KG1 (cell line): ENCODE measurements at places on chromosomes 1 and 21.

- DNase-seq, result no peak
Observed at GRCh38 chr21:40244981-40245380, 377.7 kb downstream of the PCP4 start.

DNA sequence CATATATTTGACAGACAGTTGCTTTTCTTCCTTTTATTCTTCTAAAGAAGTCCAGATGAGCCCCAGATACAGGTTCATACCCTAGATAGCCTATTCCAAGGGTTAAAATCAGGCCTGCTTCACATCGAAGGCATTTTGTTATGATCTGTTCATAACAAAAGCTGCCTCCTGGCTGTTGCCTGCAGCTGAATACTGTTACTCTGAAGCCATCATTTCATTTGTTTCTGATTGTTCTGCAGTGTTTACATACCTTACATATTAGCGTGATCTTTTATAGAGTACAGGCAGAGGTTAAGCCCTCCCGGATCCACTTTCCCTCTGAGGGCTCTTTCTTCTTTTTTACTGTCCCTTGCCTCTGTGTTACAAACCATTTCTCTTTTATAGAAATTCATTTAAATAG lies 219.0 kb upstream of the HOOK1 start:
- no peak for DNase-seq

GRCh38 chr1:16173447-16174260 lies 17.8 kb upstream of the EPHA2 start:
- no peak for DNase-seq

DNA sequence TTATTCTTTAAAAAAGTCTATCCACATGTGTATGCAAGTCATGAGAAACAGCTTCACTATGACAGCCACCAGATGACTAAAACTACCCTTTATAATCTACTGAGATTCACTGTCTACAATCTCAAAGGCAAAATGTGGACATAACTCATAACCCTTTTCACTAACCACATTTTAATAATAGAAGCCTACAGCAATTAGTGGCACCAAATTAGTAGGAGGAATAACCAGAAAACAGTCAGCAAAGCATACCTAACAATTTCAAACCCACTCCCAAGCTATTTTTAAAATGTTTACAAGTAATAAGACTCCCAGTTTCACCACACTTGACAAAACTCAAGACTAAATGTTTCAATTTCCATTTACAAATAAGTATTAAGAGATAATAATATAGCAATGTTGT lies 442.9 kb downstream of the PTPRC start:
- DNase-seq, result no peak

- no peak for DNase-seq
Observed at GRCh38 chr1:77950873-77951272, 28.0 kb downstream of the FUBP1 start.

- DNase-seq, result peak; percentile 35
Observed at GRCh38 chr1:86155807-86156565, 586 bp downstream of the COL24A1 start.

GRCh38 chr1:167082511-167083027 lies 7.6 kb downstream of the GPA33 start:
- DNase-seq, result no peak

DNA sequence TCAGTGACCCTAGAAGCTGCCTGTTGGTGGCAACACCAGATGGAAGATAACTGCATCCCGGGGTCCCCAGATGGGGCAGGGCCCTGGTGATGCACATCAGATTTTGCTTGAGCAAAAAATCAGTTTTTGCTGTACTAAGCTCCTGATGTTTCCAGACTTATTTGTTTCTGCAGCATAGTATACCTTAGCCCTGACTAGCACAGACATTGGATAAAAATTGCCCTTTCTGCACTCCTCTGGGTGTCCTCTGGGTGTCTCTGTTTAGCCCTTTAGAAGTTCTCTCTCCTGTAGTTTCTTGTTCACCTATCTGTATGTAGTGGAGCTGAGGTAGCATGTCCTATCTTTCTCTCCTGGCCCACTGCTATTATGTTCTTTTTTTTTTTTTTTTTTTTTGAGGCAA lies 30.3 kb upstream of the PLA2G2C start:
- DNase-seq, result no peak

DNA sequence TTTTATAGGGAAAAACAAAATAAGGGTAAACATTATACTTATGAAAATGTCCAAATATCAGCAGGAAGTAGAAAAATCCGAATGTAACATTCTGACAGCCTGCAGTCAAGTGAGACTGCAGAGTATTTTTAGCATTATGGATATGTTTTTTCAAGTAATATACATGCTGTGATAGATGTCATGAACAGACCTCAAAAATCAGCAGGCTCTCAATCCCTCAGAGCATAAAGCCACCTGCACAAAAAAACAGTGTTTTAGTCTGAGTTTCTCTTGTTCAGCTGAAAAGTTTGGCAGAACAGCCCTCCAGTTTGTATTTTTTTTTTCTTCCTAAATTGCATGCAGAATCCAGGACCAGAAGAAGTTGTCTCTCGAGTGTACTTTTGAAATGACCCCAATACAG lies 219.1 kb upstream of the FMN2 start:
- no peak for DNase-seq

GRCh38 chr1:238141353-238141752 lies 250.6 kb upstream of the ZP4 start:
- DNase-seq, result no peak

- no peak for DNase-seq
Observed at GRCh38 chr1:175130649-175131045, 61.9 kb downstream of the KIAA0040 start.

DNA sequence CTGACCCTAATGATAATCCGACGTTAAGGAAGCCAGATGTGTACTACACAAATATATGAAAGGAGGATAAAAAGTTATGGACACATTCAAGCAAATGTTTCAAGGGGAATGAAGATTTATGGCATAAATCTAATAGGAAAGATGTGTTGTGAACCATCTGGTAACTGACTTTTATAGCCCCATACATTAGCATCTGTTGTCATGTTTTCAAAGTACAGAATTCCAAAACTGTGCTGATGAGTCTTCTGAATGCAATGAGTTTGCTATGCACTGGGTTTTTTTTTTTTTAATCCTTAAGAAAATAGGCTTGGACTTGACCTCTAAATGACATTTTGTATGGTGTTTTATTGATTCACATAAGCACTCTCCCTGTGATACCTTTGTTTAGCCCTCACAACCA lies 158.5 kb upstream of the ESRRG start:
- DNase-seq, result no peak

- DNase-seq, result no peak
Observed at GRCh38 chr1:29960876-29961275, 724.6 kb downstream of the PTPRU start.

- no peak for DNase-seq
Observed at GRCh38 chr21:42505090-42505726, 8.4 kb upstream of the SLC37A1 start.

DNA sequence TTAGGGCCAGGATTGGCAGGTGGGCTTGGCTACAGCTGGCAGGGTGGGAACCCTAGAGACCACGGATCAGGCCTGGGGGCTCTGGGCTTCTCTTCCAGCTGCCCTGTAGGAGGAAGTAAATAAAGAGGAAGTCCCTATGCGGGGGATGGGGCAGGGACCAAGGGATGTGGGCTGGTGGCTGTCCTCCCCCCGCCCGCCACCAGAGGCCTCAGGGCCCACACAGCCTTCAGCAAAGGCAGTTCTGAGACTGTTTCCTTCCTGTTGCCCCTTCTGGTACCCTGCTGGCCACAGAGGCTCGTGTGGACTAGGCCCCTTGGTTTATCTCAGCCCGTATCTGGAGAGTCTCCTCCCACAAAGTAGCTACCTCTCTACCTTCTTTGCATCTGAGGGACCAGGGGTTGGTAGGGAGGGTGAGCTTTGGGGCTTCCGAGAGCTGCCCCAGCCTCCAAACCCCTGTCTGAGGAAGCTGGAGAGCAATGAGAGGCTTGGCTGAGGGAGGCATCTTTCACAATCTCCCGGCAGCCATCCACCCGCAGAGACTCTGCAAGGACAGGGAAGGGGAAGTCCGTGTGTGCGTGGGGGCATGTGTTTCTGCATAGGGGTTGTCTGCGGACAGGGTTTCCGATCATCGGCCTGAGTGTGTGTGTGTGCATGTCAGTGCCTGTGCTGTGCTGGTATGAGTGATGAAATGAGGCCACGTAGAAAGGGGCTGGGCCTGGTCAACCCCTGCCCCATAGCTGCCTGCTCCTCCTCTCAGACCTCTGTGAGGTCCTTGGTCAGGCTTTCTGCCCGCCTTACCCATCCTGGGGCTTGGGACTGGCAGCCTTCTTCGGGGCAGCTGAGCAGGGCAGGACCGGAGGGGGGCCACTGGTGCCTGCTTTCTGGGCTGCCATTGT lies 12.5 kb downstream of the RPS6KA1 start:
- peak; percentile 99 for DNase-seq

DNA sequence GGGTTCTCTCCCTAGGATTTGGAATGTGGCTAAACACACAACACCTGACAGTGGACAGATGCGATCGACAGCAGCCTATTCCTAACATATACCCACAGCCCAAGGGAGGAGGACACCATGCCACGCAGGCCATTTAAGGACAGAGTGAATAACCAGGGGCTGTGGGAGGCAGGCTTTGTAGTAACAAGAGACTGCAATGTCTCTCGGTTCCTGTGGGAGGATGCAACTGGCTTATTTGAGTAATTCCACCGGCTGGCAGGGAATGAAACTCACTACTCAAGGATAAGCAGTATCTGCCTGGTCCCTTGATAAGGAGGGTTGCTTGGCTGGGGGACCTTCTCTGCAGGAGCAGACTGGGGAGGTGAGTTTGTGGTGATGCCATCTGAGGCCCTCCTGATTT lies 109.6 kb downstream of the PCP4 start:
- no peak for DNase-seq

- DNase-seq, result no peak
Observed at GRCh38 chr1:172938681-172939080, 112.1 kb downstream of the TNFSF18 start.

- DNase-seq, result no peak
Observed at GRCh38 chr1:44613941-44614340, 60.3 kb downstream of the TMEM53 start.

- DNase-seq, result no peak
Observed at GRCh38 chr1:89725011-89725370, 92.1 kb downstream of the LRRC8C start.

- no peak for DNase-seq
Observed at GRCh38 chr1:12085643-12086260, 22.6 kb downstream of the TNFRSF8 start.

DNA sequence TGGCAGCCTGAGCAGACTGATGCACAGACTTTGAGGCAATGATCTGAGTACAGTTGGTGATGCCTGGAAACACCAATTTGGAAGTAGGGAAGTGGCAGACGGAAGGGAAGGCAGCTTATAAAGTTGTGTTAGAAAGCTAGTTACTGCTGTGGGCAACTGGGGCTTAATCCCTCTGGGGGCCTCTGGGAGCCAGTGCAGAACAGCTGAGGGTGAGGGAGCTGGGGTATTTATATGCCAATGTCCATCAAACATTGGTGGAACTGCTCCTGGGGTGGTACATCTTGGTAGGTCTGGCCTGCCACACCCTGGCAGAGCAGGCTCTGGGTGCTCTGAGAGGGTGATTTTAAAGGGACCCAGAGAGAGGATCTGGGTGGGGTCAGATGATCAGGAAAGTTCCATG lies 28.1 kb downstream of the TNFRSF8 start:
- DNase-seq, result no peak

- no peak for DNase-seq
Observed at GRCh38 chr21:43767984-43768867, 7.9 kb downstream of the CSTB start.

- no peak for DNase-seq
Observed at GRCh38 chr21:25375675-25376074, 231.6 kb downstream of the MRPL39 start.

DNA sequence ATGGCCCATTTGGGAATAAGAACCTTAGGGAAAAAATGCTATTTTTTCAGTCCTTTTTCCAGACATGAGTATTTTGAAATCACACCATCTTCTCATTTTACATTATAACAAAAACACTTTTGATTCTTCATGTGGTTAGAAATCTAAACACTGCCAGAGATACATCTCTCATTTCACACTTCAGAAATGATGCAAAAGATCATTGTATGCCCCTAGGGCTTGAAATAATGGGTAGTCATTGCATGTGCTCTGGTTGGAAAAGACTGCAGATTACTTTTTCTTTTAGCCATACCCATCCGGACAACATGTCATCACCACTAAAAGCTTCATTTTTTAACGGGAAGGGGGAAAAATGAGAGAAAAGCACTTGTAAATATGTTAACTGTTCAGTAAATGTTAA lies 1152.2 kb upstream of the ADGRL4 start:
- DNase-seq, result no peak

GRCh38 chr21:36762642-36763041 lies 63.7 kb downstream of the SIM2 start:
- no peak for DNase-seq

GRCh38 chr1:94858276-94858675 lies 38.1 kb downstream of the SLC44A3 start:
- DNase-seq, result no peak

DNA sequence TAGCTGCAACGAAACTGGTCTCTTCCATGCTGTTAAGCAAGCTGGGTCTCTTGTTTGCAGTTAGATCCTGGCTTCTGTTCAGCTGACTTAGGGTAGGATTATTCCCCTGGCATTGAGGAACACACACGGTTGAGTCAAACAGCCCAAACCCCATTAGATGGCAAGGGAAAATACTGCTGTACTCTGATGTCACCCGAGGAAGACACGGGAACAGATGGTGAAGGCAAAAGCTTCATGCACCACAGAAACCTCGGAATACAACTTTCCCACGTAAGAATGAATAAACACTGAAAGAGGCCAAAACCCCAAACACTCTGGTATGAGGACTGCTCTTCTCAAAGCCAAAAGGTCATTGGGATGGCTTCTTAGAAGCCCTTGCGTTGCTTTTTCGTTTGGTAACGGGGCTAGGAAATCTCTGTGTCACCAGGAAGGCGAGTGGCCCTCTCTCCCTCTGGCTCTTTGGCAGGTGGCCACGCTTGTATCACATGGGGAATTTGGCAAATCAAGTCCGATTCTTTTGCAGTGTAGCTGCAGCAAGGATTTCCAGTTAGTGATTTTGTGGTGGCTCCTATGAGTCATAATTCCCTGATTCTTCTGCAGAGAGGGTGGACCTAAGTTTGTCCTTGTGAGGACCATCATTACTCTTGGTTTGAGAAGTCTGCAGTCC lies 16.7 kb upstream of the LYST start:
- no peak for DNase-seq

GRCh38 chr1:239308701-239309333 lies 77.6 kb upstream of the CHRM3 start:
- DNase-seq, result no peak

DNA sequence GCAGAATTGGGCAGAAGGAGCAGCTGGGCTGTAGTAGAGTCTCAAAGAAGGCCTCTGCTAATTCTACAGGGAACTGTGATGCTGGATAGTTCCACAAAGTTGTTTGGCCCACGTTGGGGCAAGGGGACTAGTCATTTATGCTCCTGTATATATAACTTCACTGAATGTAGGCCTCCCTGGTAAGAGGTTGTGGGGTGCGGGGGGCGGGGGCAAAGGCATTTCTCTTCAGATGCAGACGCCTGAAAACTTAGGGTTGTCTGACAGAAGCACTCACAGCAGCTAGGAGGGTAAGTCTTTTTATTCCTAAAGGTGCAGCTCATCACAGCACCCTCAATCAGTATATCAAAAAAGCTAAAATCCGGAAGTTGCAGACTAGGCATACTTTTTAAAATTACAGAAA lies 38.5 kb upstream of the DENND1B start:
- DNase-seq, result no peak

GRCh38 chr1:73868810-73869336 lies 329.1 kb downstream of the LRRIQ3 start:
- DNase-seq, result no peak
